ENCODE measurements at places on chromosomes 12 and 14.

DNA sequence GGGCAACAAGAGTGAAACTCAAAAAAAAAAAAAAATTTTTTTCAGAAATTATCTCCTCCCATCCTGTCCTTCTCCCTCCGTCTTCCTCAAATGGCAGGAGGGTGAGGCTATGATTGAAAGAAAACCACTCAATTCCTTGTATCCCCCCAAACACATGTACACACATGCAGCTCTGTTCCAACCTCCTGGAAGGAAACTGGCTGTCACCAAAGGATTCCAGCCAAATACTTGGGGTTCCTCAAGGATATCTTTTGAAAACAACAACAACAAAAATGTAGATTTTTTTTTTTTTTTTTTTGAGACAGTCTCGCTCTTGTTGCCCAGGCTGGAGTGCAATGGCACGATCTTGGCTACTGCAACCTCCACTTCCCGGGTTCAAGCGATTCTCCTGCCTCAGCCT lies 46.8 kb upstream of the VASH1 start:
- no peak for DNase-seq

GRCh38 chr14:78700236-78700635 lies 530.1 kb downstream of the NRXN3 start:
- DNase-seq, result no peak

GRCh38 chr12:26963413-26963812 lies 25.1 kb downstream of the FGFR1OP2 start:
- DNase-seq, result no peak

GRCh38 chr14:26414103-26414502 lies 183.7 kb downstream of the NOVA1 start:
- no peak for DNase-seq

GRCh38 chr14:104870368-104871144 lies 5.5 kb downstream of the CEP170B start:
- no peak for DNase-seq

DNA sequence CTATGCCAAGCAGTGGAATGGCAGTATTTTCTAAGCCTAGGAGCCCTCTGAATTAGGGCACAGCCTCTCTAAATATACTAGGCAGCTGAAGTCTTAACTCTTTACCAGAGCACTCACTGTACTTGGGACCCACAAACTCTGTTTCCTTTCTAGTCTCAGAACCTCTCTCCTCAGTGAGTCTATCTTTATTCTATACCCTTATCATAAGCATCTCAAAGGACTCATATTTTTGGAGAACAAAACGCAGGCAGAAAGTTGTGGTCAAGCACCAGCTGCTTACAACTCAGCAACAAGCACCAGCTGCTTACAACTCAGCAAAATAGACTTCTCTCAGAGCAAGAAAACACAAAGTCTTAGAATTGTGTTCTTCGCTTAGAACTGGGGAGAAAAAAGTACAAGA lies 993 bp downstream of the CCDC196 start:
- DNase-seq, result no peak

- peak; percentile 58 for DNase-seq
These were observed 1.1 kb downstream of the ARHGAP5 start for GRCh38 chr14:32078023-32078857.

GRCh38 chr14:33959692-33960151 lies 8.8 kb upstream of the EGLN3 start:
- DNase-seq, result peak; percentile 39

DNA sequence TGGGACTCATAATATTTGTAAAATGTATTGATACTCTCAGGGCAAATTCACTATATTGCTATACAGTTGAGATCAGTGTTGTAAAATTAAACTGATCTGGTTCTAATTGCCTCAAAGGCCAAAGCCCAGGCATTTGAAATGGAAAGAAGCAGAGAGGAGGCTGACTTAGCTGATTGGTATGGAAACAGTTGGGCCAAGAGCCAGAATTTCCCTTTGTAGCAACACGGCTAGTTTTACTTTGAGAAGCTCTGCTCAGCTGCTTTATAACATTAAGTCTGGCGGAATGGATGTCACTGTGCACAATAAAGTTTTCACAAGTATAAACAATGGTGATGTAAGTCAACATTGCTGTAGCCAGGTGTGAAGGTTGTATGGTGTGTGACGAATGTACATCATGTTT lies 186.4 kb downstream of the MSRB3 start:
- DNase-seq, result no peak

- DNase-seq, result no peak
These were observed 99.0 kb downstream of the LIN7A start for GRCh38 chr12:80838708-80839107.

GRCh38 chr12:127280393-127281275 lies 986.3 kb upstream of the TMEM132C start:
- peak; percentile 8 for DNase-seq

- DNase-seq, result no peak
These were observed 111.0 kb downstream of the BEGAIN start for GRCh38 chr14:100476012-100476822.

GRCh38 chr14:92902726-92903125 lies 20.2 kb upstream of the CHGA start:
- DNase-seq, result no peak

DNA sequence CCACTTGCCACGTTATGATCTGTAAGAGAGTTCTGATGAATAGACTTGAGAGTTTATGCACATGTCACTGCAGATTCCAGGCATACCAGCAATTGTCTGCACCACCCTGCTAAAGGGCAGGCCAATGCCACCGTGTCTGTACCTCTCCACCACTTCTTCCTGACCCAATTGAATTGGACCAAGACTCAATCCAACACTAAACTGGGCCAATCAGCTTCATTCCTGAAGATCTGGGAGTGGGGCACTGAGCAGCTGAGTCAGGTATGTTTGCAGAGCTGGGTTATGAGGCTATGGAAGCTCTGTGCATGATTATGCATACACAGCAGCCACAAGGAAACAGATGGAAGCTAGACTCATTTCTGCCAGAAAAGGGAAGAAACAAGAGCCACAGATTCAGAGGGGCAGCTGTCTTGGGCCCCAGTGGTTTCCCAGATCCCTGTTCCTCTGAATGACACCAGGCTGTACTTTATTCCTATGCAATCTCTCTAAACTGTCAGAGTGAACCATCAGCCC lies 28.0 kb downstream of the DAO start:
- DNase-seq, result no peak

DNA sequence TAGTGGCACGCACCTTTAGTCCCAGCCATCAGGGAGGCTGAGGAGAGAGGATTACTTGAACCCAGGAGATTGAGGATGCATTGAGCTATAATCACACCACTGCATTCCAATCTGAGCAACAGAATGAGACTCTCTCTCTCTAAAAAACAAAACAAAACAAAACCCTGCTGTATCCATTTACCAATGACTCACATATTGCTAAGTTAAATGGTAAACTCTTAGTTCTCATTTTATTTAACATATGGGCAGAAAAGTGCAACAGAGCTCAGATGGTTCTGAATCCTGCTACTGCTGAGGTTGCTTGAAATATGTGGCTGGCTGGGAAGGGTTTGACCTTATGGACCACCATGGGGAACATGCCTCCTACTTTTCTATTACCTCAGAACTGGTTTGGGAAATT lies 33.7 kb upstream of the CCNT1 start:
- DNase-seq, result no peak

DNA sequence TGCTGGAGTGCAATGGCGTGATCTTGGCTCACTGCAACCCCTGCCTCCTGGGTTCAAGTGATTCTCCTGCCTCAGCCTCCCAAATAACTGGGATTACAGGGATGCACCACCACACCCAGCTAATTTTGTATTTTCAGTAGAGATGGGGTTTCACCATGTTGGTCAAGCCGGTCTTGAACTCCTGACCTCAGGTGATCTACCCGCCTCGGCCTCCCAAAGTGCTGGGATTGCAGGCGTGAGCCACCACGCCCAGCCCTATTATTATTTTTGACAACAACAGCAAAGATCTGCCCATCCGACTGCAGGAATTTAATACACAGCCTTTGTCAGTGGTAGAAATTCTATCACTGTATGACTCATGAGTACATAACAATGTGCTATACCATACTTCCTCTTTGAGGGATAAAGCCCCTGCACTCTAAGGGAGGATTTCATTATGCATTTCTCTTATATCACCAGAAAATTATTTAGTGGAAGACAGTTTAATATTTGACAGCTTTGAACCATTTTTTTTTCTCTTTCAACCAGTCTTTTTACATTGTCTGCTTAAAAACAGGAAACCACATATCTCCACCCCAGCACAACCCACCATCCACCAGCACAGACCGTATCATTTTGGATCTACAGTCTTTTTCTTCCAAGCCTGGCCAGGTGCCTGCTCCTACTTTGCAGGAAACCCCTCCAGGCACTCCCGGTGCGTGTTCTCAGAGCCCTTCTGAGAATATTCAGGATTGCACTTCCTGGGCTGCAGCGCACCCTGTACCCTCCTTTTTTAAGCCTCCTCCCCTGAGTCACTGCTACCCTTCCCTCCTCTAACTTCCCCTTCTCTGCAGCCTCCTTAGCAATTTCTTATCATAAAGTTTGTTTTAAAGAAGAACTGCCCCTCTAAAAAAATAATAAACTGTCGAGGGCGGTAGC lies 594 bp downstream of the ARHGDIB start:
- no peak for DNase-seq

DNA sequence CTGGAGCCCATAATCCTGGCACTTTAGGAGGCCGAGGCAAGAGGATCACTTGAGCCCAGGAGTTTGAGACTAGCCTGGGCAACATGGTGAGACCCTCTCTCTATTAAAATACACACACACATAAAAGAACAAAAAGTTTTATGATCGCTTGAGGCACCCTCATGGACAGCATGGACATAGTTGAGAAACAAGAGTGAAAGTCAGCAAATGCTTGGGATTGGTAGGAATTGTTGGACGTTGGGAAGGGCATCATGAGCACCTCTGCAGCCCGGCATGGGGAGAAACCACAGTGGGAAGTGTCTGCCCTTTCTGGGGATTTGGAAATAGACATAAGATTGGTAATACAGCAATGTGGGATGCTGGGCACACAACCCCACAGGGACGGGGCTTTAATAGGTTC lies 231.9 kb upstream of the FOXN3 start:
- no peak for DNase-seq

DNA sequence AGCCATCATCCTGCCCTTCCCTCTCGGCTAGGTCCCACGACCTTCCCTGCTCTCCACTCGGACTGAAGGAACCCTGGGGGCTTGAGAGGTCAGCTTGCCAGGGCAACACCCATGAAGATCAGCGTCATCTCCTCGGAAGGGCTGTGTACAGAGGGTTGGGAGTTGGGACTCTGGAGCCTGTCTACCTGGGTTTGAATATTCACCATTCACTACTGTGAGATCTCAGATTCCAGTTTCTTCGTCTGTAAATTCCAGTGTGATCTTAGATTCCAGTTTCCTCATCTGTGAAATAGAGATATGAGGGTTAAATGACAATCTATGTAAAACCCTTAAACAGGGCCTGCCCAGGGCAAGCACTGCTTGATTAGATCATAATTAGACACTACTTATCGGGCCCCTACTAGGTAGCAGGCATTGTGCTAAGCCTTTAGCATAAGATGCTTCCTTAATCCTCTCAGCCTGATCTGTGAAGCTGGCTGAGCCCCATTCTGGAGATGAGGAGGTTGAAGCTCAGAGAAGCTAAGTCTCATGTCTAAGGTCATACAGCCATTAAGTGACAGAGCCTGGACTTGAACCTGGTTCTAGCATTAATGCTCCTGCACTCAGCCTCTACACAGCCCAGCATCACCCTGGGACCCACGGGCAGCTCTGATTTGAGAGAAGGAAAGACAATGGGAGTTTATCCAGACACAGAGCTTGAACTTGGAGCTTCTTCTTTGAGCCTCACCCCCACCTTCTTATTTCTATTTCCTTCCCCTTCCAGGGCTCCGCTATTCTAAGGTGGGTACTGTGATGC lies 612 bp upstream of the ZDHHC22 start:
- DNase-seq, result no peak

DNA sequence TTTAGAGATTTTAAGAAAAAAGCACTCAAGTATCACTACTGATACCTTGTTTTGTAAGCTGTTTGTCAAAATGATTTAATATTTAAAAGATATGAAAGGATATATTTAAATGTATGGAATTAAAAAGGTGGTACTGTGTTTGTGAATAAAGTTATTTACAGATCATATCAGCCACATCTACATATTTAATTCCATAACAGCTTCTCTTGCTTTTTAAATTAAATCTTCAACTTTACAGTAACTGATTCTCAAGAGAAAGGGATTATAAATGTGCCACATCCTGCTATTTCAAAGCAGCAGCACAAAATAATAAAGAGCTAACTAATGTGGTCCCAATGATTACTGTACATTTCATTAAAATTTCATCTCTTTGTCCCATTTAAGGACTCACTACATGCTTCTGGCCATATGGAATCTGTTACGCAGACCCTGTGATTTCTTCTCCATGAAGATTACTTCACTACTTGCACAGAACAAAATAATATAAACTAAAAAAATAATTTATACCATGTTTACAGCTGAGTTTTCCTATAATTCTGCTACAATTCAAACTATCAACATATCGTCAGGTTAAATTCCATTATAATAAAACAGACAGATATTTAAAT lies 117.8 kb downstream of the MED13L start:
- DNase-seq, result no peak

- no peak for DNase-seq
These were observed 6.0 kb downstream of the GAPDH start for GRCh38 chr12:6540181-6540877.

GRCh38 chr12:93378998-93379325 lies 1.2 kb downstream of the NUDT4 start:
- no peak for DNase-seq

DNA sequence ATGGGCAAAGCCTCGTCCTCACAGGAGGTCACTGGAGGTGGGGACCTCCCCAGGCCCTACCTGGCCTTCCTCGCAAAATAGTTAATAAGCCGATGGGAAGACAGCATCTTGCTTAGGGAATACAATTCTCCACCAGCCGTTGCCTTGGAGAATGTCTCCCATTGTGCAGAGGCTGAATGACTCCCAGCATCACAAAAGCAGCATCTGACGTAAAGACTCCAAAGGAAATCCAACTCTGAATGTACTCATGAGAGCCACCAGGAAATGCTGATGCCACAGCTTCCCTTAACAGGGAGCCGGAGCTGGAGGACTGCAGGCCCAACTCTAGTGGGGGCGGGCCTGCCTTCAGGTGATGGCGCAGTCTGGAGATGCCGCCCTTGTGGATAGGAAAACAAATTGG lies 15.5 kb downstream of the CCDC63 start:
- no peak for DNase-seq

GRCh38 chr12:1650260-1650977 lies 21.4 kb downstream of the WNT5B start:
- peak; percentile 34 for DNase-seq

GRCh38 chr12:121166356-121166755 lies 33.7 kb downstream of the P2RX7 start:
- DNase-seq, result no peak

DNA sequence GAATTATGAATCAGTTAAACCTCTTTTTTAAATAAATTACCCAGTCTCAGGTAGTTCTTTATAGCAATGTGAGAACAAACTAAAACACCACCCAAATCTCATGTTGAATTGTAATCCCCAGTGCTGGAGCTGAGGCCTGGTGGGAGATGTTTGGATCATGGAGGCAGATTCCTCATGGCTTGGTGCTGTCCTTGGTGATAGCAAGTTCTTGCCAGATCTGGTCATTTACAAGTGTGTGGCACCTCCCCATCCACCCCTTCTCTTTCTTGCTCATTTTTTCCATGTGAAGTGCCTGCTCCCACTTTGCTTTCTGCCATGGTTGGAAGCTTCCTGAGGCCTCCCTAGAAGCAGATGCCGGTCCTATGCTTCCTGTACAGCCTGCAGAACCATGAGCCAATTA lies 102.1 kb upstream of the ANO4 start:
- DNase-seq, result no peak

Data from anterior cingulate cortex (tissue), 58 donors.